Activated T-helper 1 cell treated with anti-CD3 and anti-CD28 coated beads, Interleukin-12 subunit alpha, Interleukin-12 subunit beta, Interleukin-2, Interleukin-4 antibody, amounts not matched to agents 30 ng/mL and 10 ng/mL and 1 ng/mL, durations not matched to agents 14 hours and 24 hours and 36 hours (primary cell): ENCODE measurements at places on chromosomes 2 and 18.

GRCh38 chr2:8118940-8119781 is 562.7 kb upstream of the ID2 start:
- no peak for DNase-seq

DNA sequence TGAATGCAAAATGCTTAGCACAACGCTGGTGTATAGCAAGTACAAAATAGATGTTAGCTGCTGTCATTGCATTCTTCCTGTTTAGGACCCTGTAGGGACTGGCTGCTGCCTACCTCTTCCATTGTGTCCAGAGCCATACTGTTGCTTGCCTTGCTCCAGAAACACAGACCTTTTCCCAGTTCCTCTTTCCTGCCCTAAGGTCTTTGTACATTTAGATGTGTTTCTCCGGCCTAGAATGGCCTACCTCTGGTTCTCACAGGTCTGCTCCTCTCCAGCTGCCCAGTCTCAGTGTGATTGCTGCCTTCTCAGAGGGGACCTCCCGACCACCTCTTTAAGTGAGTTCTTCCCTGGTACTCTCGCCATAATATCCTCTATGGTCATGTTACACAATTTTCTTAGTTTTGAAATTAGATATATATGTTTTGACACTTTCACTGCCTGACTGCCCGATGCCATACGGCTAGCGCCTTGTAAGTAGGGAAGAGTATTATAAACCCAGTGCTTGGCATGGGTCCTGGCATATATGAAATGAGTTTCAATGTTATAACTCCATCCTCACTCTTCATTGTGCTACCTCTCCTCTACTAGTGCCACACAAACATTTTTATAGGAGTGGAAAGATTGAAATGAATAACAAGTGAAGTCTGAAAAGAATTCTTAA is 48.3 kb downstream of the RFTN2 start:
- no peak for DNase-seq

- DNase-seq = peak; percentile 64
Measured at GRCh38 chr2:226800941-226801784, 1.5 kb upstream of the IRS1 start.

- DNase-seq = no peak
Measured at GRCh38 chr18:61502472-61502871, 169.2 kb downstream of the CDH20 start.

GRCh38 chr2:9753665-9754531 is 89.4 kb upstream of the TAF1B start:
- peak; percentile 26 for DNase-seq

DNA sequence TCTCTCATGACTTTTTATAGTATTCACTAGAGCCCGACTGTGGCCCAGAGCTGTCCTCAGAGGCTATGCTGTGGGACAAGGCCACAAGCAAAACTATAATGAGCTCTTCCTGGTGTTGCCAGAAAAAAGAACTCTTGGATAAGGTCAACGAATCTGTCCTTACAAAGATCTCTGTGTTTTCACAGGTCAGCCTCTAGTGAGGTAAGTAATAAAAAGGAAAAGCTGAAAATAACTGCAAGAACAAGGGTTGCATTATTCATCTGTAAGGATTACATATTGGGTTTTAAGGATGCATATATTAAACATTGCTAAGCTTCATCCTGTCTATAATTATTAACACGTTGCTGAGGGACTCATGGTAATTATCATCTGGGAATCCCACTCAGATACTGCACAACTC is 62.8 kb upstream of the ATL2 start:
- DNase-seq = no peak

DNA sequence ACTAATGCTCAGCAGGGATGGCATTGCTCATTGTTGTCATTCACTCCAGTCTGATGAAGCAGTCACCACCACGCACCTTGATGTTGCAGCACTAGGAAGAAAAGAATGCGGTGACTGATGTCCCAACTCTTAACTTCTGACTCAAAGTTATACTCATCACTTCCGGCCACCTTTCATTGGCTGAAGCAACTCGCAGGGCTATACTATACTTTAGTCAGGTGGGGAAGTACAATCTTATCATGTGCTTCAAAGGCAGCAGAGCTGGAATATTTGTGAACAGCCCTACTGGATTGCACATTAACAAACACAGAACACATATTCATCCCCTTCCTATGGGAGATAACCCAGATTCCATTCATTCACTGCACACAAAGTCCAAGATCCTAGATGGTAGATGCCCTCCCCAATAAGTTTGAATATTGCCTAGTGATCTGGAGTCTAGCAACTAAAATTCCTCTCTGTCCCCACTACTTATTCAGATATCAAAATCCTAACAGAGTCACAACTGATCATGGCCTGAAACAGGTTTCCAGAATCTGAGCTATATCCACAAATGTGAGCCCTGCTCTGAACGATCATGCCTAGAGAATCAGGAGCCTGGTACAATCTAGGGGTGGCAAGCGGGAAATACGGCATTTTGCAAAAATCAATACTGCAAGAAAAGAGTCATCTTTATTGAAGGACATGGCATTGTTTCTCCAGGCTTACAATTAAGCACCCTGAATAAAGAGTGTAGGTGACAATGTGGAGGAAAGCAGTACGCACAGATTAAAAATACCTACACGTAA is 3.4 kb upstream of the SPATS2L start:
- no peak for DNase-seq

- no peak for DNase-seq
Measured at GRCh38 chr2:134170294-134170693, 83.6 kb upstream of the MGAT5 start.

DNA sequence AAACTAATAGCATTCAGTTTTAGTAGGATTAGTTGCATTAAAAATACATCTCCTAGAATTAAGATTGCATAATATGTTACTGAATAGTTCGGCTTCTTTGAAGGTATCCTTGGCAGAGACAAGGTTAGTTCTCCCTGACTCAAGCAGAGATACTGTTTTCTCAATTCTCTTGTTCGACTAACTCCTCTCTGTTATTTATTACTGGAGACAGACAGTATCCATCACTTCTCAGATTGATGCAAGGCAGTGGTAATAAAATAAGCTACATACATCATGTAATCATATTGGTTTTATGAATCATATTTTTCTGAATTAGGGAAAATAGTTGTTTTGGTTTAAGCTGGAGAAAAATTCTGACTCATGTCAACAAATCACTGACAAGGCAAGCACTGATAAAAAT is 134.8 kb downstream of the SLC8A1 start:
- no peak for DNase-seq

DNA sequence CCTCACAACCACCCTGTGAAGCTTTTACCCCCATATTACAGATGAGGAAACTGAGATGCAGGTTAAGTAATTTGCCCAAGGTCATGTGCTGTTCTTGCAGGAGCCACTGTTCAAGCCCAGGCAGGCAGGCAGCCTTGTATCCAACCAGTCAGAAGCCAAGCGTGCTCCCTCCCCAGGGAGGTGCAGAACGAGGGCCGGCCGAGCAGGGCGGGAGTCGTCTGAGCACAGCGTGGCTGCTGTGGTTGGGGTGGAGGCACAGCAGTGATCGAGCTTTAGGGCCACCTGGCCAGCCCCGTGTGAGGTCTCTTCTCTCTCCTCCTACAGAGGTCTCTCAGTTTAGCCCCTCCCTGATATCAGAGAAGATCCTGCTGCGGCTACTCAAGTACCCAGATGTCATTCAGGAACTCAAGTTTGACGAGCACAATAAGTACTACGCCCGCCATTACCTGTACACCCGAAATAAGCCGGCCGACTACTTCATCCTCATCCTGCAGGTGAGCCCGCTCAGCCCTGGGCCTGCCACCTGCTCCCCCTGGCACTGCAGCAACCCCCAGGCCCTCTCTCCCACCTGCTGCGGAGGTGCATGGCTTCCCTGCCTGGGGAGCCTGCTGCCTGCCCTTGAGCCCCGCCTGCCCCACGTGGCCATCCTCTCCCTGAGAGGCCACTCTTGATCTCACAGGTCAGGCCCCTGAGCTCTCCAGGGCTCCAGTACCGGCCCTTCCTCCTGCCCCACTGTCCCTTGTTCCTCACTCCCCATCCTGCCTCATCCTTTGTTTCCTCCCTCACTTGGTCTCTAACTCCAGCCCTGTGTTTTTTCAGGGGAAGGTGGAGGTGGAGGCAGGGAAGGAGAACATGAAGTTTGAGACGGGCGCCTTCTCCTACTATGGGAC is 17.1 kb upstream of the CNNM3 start:
- DNase-seq = no peak

DNA sequence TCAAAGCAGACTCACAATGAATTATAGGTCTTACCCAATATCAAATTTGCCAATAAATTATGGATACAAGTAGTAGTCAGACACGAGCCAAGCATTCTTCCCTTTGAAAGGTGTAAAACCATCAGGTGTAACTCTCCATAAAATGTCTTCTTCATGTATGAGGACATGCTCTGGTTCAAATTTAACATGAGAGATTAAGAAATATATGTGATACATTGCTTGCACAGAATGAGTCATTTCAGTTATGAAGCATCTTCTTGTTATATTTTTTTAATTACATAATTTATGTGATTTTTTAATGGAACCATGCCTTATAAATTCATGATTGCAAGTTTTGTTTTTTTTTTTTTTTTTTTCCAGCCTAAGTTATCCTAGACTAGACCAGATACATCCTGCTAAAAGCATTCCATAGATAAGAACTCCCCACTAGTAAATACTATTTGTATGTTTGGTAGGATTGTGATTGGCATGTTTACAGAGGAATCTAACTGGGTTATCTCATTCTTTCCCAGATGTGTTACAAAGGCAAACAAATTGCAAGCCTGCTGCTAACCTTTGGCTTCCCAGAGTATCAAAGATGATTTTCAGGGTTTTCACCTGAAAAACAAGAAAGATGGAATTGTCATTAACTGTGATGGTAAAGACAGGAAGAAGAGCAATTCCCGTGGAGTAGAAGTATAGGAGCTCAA is 621.9 kb downstream of the XIRP2 start:
- no peak for DNase-seq
